ENCODE measurements at places on chromosomes 6 and 20. TPM values are rescaled to one million over a fixed set of nuclear protein-coding genes. Genes with fewer than 3 reads are reported as not detected.

Gene GSTA4
- 2.9 TPM for total RNA-seq

- no peak for DNase-seq
These were observed 114.4 kb downstream of the SLC23A2 start for GRCh38 chr20:4886771-4887527.

- no peak for DNase-seq
These were observed 57.5 kb downstream of the SOBP start for GRCh38 chr6:107547451-107547840.

- no peak for DNase-seq
These were observed 48.4 kb upstream of the EZR start for GRCh38 chr6:158867381-158868121.

DNA sequence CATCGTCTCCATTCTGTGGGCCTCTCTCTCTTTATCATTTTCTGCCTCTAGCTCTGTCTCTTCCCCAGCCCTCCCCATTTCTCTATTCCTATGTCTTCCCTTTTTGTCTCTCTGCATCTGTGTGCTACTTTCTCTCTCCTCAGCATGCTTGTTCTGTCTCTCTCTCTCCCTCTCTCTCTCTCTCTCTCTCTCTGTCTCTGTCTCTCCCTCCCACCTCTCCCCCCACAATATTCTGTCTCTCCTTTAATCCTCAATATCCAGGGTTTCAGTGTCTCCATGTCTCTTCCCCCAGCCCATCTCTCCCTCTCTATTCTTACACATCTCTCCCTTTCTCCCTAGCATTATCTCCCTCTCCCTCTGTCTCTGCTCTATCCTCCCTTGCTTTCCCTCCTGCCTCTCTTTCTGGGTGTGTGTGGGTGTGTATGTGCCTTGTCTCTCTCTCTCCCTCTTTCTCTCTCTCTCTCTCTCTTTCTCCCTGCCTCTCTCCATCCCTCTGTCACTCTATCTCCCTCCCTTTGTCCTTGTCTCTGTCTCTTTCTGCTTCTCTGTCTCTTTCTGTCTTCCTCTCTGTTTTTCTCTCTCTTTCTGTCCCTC is 76.9 kb upstream of the SIRPA start:
- DNase-seq, result no peak

DNA sequence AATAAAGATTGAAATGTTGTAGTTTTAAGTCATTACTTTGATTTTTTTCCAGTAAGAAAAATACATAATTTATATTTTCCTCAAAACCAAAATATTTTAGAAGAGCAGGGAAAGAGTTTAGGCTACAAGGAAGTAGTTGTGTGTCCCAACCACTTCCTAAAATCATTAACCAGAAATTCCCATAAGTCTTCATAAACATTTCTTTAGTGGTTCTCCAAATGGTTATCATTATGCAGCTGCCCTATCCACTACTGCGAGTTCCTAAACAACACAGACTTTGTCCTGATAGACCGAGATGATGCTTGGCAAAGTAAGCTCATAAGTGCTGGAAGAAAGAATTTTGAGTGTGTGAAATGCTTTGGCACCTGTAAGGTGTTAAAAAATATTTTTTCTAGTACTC is 93.6 kb downstream of the ARMC2 start:
- no peak for DNase-seq

DNA sequence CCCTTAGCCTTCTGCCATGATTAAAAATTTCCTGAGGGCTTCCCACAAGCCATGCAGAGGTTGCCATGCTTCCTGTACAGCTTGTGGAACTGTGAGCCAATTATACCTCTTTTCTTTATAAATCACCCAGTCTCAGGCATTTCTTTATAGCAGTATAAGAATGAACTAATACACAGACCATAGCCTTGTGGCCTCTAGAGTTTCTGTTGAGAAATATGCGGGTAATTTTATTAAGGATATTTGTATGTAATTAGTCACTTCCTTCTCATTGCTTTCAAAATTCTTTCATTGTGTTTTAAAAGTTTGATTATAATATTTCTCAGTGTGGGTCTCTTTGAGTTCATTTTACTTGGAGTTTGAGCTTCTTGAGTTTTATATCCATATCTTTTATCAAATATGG is 484.9 kb downstream of the COL12A1 start:
- DNase-seq, result no peak

- DNase-seq, result no peak
These were observed 1494.8 kb upstream of the DEFB115 start for GRCh38 chr20:29762620-29763019.

Gene RXRB
- total RNA-seq, result 36.0 TPM

Measured in activated CD8-positive, alpha-beta memory T cell treated with anti-CD3 and anti-CD28 coated beads, Interleukin-2, amount 10 ng/mL, durations not matched to agents 7 days and 5 days (primary cell).